ENCODE measurements at places on chromosomes 5 and 9.
A peak's percentile ranks its signal among the peaks of the same experiment; 100 is the strongest.

- no peak for DNase-seq
Observed at GRCh38 chr5:53219610-53220009, 110.1 kb upstream of the MOCS2 start.

DNA sequence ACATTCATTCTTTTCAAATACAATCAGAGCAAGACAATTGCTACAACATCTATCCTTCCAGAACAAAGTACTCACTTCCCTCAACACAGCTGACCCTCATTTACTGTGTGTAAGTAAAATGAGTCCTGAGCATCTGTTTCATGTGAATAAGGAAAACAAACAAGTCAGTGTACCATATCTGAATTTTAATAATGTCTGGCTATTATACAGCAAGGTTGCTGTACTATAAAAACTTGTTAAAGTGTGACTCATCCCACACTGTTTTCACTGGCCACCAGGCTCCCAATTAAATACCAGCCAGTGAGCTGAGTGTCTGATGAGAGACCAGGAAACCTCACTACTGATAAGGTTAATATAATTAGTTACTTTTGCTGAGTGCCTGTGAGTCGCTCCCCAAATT is 339.8 kb downstream of the AGTPBP1 start:
- DNase-seq: no peak

- DNase-seq: no peak
Observed at GRCh38 chr5:72160959-72161358, 53.7 kb downstream of the MAP1B start.

DNA sequence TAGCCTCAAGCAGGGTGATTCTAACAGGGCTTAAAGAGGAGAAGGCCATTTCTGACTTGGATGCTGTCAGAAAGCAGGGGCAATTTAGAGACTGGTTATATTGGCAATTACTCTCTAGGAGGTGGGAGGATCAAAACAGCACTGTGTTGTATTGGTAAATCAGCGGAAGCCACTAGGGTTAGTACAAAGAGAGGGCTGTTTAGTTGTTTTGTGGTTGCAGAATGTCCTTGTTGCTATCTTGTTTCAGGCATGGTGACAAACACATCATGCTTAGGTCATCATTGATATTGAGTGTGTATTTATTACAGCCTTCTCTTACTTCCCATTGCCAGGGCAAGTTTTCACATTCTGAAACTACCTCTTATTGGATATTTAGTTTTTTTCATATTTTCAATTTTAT is 165.3 kb downstream of the TAF11L14 start:
- DNase-seq: no peak

DNA sequence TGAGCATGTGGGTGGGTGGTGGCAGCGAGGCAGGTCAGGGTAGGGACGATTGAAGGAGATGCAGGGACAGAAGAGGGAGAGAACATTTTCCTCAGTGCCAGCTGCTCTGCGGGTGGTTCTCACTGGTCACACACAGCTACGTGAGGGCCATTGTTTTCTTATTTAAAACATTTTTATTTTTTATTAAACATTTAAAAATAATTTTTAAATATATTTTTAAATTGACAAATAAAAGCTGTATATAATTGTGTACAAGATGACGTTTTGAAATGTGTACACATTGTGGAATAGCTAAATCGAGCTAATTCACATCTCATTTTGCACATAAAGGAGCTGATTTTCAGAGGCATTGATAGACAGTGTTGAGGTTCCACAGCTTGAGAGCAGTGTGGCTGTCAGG is 14.0 kb downstream of the FAM240B start:
- DNase-seq: no peak

GRCh38 chr5:58085800-58086199 is 374.1 kb downstream of the PLK2 start:
- no peak for DNase-seq

DNA sequence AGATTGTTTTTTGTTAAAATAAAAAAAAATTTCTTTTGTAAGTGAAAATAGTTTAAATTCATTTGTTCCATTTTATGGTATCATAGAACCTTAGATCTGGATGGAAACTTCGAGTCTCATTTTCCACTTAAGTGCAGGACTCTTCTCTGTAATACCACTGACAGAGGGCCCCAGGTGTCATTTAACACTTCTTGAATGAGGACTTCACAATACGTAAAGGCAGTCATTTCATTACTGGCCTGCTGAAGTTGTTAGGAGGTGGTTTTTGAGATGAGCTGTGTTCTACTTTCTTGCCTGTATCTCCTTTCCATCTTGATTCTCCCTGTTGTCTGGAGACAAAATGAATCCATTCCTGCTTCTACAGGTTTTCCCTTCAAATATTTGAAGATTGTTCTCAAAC is 455.3 kb downstream of the DMRT2 start:
- no peak for DNase-seq

GRCh38 chr5:65506961-65507360 is 25.2 kb upstream of the ADAMTS6 start:
- no peak for DNase-seq

DNA sequence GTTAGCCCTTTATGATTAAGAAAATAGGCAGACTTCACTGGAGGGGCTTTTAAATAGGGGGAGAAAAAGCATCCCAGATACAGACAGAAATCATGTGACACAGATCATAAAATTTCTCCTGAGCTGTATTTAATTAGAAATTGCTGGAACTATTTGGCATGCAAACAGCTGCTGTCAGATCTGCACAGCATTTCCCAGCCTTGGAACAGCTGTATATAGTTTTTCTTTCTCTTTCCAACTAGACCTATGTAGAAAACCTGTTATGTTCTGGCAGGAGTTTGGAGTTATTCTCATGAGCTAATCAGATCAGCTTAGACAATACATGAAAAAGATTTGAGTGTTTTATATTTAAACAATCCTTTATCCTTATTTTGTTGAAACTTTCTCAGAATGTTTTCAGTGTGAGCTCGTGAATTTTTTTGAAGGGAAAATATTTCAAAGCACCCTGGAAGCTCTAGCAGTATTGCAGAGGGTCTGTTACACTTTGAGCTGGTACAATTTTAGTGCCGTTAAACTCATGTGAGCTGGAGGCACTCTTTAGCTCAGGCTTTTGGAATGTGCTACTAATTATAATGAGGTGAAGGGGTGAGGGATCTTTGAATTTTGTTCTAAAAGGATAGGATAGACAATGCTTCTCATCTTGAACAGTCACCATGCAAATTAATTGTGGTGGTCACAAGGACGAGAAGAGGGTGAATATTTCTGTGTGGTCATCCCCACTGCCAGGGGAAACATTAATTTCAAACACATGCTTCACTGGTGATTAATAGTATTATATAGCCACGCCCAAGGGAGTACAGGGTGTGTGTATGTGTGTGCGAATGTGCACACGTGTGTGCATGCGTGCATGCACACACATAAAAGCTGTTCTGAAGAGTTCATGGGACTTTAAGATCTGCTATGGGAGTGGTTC is 239.4 kb upstream of the FBXL7 start:
- DNase-seq: no peak

- no peak for DNase-seq
Observed at GRCh38 chr5:111229221-111229835, 5.1 kb downstream of the CAMK4 start.

DNA sequence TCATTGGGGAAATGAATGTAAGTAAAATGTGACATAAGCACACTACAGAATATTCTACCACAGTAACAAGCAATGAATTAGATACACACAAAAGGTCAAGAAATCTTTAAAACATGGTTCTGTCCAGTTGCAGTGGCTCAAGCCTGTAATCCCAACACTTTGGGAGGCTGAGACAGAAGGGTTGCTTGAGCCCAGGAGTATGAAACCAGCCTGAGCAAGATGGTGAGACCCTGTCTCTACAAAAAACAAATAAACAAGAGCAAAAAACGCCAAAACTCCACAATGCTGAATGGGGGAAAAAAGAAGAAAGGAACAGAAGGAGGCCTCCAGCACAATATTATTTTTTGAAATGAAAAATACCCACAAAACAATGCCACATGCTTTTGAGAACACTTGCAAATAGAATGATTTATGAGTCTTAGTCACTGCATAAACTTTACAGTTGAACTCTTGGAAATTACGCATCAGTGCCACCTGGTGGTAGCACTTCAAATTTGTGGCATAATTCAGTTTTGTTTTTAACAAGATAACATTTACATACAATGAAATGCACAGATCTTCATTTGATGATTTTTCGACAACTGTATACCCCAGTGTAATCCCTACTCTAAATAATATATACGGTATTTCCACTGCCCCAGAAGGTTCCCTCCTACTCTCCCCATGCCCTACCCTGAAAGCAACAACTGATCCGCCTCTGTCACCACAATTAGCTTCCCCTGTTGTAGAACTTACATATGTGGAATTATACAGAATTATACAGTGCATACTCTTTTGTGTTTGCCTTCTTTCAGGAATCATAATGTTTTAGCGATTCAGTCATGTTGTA is 14.4 kb upstream of the SPINK4 start:
- DNase-seq: peak; percentile 85

- no peak for DNase-seq
Observed at GRCh38 chr5:179185941-179186411, 125.8 kb downstream of the ZNF354C start.

GRCh38 chr5:52801329-52801728 is 13.6 kb downstream of the ITGA1 start:
- no peak for DNase-seq

DNA sequence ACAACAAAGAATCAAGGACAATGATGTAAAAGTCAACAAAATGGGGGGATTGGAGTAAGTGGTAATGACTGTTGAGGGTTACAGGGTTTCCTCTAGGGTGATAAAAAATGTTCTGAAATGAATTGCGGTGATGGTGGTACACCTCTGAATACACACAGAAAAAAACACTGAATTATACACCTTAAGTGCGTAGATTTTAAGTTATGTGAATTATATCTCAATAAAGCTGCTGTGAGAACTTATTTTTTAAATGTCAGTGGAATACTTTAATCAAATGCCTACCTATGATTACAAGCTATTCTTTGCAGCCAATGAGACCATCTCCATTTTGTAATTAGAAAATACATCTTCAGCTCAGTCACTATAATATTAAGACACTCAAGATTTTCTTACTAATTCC is 53.5 kb downstream of the ZNF608 start:
- DNase-seq: no peak

- no peak for DNase-seq
Observed at GRCh38 chr5:36272136-36272690, 29.5 kb downstream of the RANBP3L start.

GRCh38 chr9:134058716-134059115 is 9.1 kb downstream of the BRD3 start:
- DNase-seq: no peak

DNA sequence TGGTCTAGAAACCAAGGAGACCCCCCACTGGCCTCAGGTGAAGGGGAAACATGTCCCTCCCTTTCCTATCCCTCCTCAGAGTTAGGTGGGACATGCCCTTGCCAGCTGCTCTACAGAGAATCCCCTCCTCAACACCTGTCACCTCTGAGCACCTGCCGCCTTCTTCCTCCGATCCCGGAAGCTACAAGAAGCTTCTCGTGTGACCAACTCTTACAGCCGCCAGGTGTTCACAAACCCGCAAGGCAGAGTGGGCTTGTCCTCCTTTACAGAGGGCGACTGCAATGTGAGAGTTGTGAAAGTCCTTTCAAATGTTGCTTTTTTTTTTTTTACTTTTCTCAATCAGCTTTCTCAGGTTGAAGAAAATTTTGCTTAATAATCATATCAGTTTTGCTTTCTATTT is 3.7 kb upstream of the ICE1 start:
- DNase-seq: no peak

- DNase-seq: no peak
Observed at GRCh38 chr5:146588331-146589027, 72.5 kb upstream of the GPR151 start.

DNA sequence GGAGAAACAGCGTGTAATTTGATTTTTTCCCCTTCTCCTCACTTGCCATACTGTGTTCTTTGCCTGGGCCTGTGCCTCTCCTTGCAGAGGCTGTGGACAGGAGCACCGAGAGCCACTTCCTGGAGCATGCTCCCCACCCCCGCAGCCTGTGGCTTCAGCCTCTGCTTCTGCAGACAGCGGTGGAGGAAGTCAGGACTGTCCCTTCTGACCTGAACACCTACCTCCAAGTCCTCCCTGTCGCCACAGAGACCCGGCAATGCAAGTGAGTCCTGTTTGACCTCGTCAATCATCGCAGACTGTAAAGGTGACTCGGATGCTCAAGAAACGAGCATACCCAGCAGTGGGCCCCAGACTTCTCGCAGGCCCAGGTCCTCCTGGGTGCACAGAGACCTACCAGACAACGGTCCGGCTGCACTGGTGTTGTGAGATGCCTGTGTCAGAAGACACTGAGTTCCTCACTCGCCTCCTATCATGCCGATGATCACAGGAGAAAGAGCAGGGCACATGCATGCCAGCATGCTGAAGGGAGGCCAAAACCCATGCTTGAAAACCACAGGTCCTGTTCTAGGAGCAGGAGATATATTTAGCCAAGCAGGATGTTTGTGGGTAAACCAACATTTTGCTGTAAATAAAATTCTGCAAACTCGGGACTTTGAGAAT is 198.8 kb downstream of the AUH start:
- peak; percentile 92 for DNase-seq

GRCh38 chr5:125719681-125720347 is 703.4 kb upstream of the GRAMD2B start:
- DNase-seq: no peak

DNA sequence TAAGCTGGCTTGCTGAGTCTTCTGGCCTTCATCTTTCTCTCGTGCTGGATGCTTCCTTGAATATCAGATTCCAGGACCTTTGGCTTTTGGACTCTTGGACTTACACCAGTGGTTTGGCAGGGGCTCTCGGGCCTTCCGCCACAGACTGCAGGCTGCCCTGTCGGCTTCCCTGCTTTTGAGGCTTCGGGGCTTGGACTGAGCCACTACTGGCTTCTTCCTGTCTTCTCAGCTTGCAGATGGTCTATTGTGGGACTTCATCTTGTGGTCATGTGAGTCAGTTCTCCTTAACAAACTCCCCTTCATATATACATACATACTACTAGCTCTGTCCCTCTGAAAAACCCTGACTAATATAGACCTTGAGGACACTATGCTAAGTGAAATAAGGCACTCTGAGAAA is 78.3 kb upstream of the SSBP2 start:
- DNase-seq: peak; percentile 82

- DNase-seq: peak; percentile 81
Observed at GRCh38 chr9:129495620-129496472, 125.1 kb downstream of the C9orf50 start.

GRCh38 chr5:43616535-43616934 is 13.6 kb downstream of the NNT start:
- no peak for DNase-seq

DNA sequence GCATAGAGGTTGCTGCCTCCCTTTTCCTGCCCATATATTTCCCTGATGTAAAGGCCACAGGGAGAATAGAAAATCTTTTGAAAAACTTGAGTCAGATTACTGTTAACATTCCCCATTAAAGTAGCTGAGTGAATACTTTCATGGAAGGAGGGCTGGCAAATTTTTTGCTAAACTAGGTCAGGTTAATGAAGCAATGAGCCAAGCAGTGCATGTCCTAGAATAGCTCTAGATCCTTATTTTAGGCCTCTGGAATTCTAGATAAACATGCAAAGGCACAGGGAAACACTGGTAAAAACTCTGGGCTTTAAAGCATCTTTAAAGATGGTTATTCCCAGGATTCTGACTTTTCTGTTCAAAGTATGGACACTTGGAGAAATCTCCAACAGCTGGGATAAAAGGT is 27.9 kb downstream of the TTC1 start:
- DNase-seq: no peak
